Endothelial cell (in vitro differentiated cells): ENCODE measurements at places on chromosomes 12 and 14.

GRCh38 chr12:66679461-66680084, 697 bp upstream of the GRIP1 start:
- DNase-seq: no peak

- DNase-seq: no peak
Measured at GRCh38 chr12:78177298-78177697, 346.6 kb downstream of the NAV3 start.

GRCh38 chr14:61151251-61151650, 129.9 kb downstream of the TMEM30B start:
- DNase-seq: no peak

DNA sequence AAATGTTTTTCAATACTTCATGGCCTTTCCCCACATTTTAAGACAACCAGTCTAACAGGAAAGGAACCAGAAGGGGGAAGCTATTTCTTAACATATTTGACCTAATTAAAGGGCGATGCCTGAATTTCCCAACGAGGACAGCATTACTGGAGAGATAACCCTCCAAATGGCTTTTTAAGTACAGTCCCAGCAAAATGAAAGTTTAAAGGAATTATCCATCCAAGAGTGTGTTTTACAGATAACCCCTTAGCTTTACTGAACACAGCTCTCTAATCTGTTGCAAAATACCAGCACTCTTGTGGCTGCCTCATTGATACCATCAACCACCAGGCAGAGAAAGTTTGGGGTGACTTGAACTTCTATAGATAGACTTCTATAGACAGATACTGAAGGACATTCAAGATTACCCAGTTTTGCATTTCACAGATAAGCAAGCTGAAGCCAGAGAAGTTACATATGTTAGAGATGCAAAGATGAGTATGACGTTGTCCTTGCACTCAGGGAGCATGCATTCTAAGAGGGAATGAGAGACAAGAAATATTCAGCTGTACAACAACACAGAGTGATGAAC, 41.3 kb upstream of the DUSP6 start:
- no peak for DNase-seq

DNA sequence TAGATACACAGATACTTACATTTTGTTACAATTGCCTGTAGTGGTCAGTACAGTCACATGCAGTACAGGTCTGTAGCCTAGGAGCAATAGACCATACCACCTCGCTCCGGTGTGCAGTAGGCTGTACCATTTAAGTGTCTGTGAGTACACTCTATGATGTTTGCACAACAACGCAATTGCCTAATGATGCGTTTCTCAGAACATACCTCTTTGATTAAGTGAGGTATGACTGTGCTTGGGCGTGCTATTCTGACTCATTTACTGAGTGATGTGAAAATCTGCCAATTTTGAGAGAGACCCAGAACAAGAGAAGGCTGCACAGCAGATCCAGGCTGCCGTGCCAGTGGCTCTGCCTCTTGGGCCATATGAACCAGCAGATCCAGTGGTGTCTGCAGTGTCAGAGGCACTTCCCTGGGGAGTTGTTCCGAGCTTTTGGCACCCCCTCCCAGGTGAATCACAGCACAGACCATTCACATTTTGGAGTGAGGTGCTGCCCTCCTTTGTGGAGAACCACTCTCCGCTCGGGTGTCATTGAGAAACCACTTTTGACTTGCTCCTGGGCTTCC, 20.4 kb downstream of the DLK1 start:
- no peak for DNase-seq

DNA sequence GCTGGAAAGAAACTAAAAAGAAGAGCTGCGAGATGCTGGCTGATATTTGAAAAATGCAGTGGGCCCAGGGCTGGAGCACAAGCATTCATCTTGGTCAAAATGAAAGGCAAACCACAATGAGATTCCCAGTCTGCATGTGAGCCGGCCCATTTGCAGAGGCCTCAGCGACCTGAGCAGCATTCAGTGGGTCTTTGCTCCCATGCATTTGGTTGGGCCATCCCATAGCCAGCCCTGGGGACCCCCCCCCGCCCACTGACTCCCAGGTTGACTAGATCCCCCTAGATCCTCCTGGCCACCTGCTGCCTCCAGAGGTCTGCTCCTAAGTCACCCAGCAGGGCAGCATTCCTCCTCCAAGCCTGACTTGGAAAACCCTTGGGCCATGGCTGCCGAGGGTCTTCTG, 59.8 kb downstream of the PRMT8 start:
- DNase-seq: no peak

DNA sequence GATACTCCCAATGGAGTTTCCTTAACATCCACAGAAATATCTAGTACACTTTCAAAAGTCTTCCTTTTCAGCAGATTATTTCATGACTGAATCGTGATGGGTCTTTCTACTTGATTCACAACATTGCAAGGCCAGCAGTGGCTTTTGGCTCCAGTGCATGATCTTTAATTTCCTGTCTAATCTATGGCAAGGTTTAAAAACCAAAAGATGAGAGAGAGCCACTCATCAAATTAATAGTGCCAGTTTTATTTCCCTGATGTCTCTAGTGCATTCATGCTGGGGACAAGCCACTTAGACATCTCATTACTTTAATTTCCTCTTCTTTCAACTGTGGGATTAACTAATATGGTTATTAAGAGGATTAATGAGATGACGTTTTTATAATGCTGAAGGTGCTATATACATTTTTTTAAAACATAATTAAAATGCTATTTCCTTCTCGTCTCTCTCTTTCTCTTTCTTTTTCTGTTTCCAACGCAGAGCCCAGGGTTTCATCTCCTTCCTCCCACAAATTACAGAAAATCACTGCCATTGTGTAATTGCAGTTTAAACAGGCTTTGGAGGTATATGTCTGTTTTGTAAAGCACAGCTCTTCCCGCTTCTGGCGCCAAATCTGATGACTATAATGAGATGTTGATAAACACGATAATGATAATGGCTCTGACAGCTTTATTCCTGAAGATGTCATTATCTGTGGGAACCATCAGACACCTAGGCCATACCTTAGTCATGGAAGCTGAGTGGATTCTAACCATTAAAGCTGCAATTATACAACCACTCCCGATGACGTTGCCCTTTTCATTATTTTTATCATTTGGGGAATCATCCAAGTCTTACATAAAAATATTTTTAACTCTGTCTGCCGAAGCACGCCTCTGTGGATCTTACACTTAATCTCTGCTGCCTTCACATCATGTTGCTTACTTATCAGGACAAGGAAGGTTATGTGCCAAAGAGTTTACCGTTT, 103.1 kb upstream of the PPM1H start:
- no peak for DNase-seq

- DNase-seq: no peak
Measured at GRCh38 chr12:104486943-104487819, 30.4 kb downstream of the CHST11 start.

DNA sequence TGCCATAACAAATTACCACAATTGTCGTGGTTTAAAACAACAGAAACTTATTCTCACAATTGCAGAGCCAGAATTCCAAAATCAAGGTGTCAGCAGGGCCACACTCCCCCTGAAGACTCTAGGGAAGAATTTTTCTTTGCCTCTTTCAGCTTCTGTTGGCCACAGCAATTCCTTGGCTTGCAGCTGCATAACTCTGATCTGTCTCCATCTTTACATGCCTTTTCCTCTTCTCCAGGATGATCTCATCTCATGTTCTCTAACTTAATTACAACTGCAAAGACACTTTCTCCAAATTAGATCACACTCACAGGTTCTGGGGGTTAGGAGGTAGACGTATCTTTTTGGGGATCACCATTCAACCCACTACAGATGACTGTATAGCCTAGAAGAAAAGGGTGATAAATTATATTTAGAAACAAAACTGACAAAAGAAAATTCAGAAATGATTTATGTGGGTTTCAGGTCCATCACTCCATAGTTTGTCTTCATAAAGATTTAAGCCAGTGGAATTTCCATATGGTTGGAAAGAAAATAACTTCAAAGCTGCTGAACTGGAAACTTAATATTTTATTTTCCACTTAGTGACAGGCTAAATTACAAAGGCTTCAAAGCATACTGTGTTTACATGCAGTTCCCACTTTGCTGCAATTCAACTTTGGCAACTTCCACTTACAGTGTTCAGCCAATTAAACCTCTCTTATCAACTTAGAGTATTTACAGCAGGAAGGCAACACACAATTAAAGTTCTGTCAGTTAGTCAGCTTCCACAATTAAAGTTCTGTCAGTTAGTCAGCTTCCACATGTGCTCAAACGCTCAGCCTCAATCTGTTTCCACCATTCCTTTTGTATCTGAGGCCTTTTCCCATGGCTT, 213.3 kb downstream of the EPS8 start:
- DNase-seq: no peak

GRCh38 chr12:93319523-93320050, 58.1 kb upstream of the NUDT4 start:
- DNase-seq: no peak
